ENCODE measurements at places on chromosomes 12 and 14.

DNA sequence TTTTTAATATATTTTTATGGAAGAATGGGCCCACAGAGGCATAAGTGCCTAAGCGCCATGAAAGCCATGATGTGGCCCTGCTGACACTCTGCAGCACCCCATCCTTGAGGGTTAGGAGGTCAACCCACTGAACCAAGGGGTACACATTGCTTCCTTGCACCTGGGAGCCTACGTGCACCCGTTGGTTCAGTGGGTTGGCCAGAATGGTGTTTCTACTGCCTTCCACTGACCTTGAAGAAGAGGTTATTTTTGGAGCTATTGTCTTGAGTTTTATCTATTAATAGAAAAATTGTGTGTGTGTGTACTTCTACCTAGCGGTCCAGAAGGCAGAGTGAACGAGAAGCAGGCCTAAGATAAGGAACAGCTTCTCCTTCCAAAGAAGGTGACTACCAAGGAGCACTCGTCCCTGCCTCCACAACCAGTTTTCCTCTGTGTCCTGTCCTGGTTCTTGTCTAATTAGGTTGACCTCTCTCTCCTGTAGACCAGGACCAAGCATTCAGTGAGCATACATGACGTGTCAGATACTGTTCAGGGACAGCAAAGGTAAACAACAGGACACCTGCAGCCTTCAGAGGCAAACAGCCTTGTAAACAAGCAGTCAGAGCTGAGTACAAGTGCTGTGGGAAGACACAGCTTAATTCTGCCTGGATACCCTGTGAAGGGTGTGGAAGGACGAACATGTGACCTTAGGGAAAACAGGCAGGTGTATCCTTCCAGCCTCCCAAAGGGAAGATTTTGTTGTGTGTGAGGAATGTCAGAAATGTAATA lies 30.4 kb upstream of the PLEK2 start:
- DNase-seq, result no peak

GRCh38 chr12:69241438-69242092 lies 2.2 kb downstream of the CPSF6 start:
- no peak for DNase-seq

GRCh38 chr14:96934638-96935330 lies 137.6 kb downstream of the VRK1 start:
- DNase-seq, result no peak

GRCh38 chr12:121060149-121061001 lies 21.3 kb upstream of the OASL start:
- no peak for DNase-seq

GRCh38 chr12:94592080-94592479 lies 58.3 kb downstream of the TMCC3 start:
- DNase-seq, result no peak

- DNase-seq, result no peak
Measured at GRCh38 chr14:92460541-92460915, 53.1 kb upstream of the RIN3 start.

Measured in stimulated activated CD4-positive, alpha-beta T cell treated with anti-CD3 and anti-CD28 coated beads, TNF-alpha, amount 100 ng/mL, for 1 hour (primary cell).